ENCODE measurements at places on chromosomes 3 and 15. TPM values are rescaled to one million over a fixed set of nuclear protein-coding genes. Genes with fewer than 3 reads are reported as not detected.

The SLC28A2 gene
- total RNA-seq = not detected

DNA sequence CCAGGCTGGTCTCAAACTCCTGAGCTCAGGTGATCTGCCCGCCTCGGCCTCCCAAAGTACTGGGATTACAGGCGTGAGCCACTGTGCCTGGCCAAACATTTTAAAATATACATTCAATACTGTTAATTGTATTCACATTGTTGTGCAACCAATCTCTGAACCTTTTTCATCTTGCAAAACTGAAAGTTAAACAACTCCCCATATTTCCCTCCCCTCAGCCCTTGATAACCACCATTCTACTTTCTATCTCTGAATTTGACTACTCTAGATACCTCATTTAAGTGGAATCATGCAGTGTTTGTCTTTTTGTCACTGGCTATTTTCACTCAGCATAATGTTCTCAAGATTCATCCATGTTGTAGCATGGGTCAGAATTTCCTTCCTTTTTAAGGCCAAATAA lies 30.0 kb downstream of the HMCES start:
- no peak overlapping the region for H3K4me3 ChIP-seq
- H3K36me3 ChIP-seq = peaks cover 15% of the 10 kb centered on the region
- DNase-seq = no peak

The GOLGA8K gene
- total RNA-seq = 0.36 TPM

GRCh38 chr15:61122647-61123375 lies 106.3 kb downstream of the RORA start:
- H3K27ac ChIP-seq = no peak overlapping the region
- no peaks in the 10 kb centered on the region for H3K4me1 ChIP-seq
- no peak for DNase-seq
- H3K27me3 ChIP-seq = no peaks in the 10 kb centered on the region
- no peaks in the 10 kb centered on the region for H3K36me3 ChIP-seq

- no peaks in the 10 kb centered on the region for H3K36me3 ChIP-seq
- H3K4me3 ChIP-seq = no peak overlapping the region
- peaks cover 6% of the 10 kb centered on the region for H3K4me1 ChIP-seq
- no peaks in the 10 kb centered on the region for H3K27me3 ChIP-seq
- no peak for DNase-seq
- H3K27ac ChIP-seq = no peak overlapping the region
These were observed 12.3 kb downstream of the ABTB1 start for GRCh38 chr3:127684871-127685707.

DNA sequence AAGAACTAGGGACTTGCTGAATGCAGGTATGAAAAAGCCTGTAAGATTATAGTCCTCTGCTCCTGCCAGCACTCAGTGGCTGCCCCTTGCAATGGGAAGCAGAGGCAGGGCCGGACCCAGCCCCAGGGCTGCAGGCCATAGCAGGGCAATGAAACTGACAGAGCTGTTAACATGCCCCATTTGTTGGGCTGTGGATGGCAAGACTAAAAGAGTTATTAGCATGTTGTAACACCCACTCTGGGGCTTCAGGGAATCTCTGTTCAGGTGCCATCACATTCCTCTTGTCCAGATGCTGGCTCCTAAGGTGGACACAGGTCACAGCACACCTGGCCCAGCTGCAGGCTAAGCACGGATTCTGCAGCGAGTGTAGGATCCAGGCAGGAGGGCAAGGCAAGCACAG lies 7.4 kb upstream of the OR5H2 start:
- no peak overlapping the region for H3K27ac ChIP-seq
- H3K36me3 ChIP-seq = no peaks in the 10 kb centered on the region
- no peaks in the 10 kb centered on the region for H3K27me3 ChIP-seq
- no peak overlapping the region for H3K4me3 ChIP-seq

The CTXN2 gene
- total RNA-seq = not detected

All from CD4-positive, alpha-beta memory T cell (primary cell).